Epithelial cell of proximal tubule (primary cell): ENCODE measurements at places on chromosomes 3 and 15. TPM values are rescaled to one million over a fixed set of nuclear protein-coding genes. Genes with fewer than 3 reads are reported as not detected.

DNA sequence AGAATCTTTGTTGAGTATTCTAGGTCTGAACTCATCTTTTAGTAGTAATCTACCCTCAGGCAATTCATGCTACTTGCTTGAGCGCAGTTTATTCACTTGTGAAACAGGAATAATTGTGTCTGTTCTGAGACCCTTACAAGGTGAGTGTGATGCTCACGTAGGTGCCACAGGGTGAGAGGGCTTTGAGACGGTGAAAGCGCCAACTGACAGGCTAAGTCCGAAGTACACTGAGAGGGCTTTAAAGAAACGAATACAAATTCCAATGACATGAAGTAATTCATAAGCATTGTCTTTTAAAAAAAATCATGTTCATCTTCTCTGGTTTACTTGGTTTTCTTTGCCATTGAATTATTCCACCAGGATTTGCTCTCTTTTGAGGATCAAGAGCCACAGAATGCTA is 393.7 kb upstream of the RGMA start:
- no peak for DNase-seq

The FGF7 gene
- 0.07 TPM in 1 of 2 replicates, not detected in the other for total RNA-seq

GRCh38 chr3:174532216-174532615 is 326.9 kb upstream of the NAALADL2 start:
- DNase-seq = no peak

DNA sequence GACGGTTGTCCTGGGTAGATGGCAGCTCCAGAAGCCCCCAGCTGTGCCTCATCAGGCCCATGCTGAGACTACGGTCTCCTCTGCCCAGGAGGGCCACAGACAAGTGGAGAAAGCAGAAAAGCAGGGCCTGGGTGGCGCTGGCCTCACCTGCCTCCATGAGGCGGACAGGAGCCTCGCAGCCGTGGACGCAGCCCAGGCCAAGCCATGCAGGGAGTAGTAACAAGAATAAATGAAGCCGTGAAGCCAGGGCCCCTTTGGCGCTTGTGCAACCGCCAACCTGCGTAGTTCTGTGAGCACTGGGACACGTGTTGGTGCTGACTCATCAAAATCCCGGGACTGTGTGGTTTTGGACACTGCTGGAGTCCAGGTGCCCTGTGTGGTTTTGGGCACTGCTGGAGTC is 12.3 kb upstream of the MUC4 start:
- no peak for DNase-seq

DNA sequence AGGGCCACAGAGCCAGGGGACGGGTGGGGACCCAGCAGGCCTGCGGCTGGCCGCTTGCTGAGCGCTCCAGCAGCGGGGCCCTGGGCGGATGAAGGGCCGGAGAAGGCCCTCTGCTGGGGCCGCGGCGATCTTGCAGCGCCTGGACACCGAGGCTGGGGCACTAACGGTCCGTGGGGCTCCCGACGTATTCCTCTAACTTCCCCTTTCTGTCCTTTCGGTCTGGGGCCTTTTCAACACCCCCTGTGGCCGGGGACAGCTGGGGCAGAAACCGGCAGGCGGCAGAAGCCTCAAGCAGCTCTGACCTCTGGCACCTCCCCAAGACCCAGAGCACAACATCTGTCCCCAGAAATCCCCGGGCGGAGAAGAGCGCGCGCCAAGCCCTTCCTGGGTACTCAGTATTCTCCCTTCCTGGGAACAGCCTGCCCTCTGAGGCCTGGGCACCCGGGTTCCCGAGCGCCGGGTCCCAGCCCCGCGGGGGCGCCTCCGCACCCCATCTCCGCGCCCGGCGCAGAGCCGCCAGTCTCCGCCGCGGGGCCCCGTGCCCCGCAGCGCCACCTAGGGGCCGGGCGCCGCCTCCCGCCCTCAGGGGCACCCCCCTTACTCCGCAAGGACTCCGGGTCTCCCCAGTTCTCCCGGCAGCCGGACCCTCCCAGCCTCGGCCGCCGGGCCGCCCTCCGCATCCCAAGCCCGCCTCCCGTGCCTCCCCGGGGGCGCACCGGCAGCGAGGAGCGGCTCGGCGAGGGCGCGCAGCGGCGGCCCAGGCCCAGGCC is 582 bp upstream of the SLCO3A1 start:
- no peak for DNase-seq

The SCAMP5 gene
- 4.7 and 19.5 TPM in 2 replicates for total RNA-seq

The DAZL gene
- not detected in 2 replicates for total RNA-seq

DNA sequence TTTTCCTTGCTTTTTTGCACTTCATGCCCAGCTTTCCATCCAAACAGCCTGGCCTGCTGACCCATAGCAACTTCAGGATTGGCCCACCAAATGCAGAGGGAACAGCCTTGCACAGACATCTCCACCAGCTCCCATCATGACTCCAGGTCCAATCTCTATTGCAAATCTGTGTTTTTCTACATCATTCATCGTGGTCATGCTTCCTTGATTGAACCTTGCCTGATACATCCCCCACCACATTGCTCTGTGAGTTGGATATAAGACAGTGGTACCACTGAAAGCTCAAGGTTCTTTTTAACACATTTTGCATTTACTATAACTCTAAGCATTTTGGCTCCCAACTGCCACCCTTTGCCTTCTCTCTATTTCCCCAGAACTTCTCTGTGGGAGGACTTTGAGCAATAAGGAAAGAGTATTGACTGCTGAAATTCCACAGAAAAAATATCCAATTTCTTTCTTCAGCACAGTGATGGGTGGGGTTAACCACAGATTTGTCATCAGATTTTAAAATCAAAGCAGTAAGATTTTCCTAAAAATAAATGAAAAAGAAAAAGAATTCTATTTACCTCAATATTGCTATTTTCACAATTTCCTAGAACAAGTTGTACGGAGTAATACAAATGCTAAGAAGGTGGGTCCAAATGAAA is 114.6 kb upstream of the GALNT15 start:
- no peak for DNase-seq

- no peak for DNase-seq
Measured at GRCh38 chr15:66753687-66754377, 51.8 kb downstream of the SMAD6 start.

The AGBL1 gene
- total RNA-seq = not detected in 2 replicates

The TLR9 gene
- total RNA-seq = not detected in 2 replicates

The ZNF106 gene
- total RNA-seq = 26.8 and 27.1 TPM in 2 replicates

The NDUFB4 gene
- total RNA-seq = 172 and 229 TPM in 2 replicates

The AGTR1 gene
- total RNA-seq = 0.12 and 0.14 TPM in 2 replicates

The MESP2 gene
- 1.1 and 2.5 TPM in 2 replicates for total RNA-seq

The HRG gene
- total RNA-seq = not detected in 2 replicates

The C3orf22 gene
- not detected in 2 replicates for total RNA-seq

The ACAN gene
- not detected in 2 replicates for total RNA-seq

- DNase-seq = no peak
Measured at GRCh38 chr15:32870240-32871033, 152.6 kb downstream of the GREM1 start.

The TGM4 gene
- total RNA-seq = 0.07 TPM in 1 of 2 replicates, not detected in the other

DNA sequence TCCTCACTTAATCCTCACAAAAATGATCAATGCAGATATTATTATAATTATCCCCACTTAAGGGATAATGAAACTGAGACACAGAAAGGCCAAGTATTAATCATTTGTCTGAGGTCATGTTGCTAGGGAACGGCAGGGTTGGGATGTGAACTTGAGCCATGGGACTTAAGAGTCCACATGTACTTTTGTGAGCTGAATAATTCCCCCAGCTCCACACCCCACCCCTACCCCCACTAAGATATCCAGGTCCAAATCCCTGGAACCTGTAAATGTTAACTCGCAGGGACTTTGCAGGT is 290.5 kb upstream of the GADL1 start:
- no peak for DNase-seq

The COL8A1 gene
- total RNA-seq = 60.5 and 83.7 TPM in 2 replicates

- no peak for DNase-seq
Measured at GRCh38 chr3:52433328-52433995, 11.4 kb downstream of the SEMA3G start.

DNA sequence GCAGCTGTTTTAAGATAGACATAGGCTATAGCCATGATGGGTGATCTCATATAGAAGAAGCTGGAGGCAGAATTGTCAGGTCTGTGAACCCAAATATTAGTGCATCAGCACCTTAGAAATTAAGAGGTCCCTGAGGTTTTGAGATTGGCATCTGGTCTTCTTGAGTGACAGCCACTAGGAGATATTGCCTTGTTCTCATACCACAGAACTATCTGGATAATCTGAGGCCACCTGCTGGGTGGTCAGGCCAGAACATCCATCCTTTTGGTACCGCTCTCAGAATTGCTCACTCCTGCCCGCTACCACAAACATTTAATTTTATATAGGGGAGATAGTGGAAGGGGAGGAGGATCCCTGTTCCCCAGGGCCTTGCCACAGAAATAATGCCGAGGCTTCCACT is 210.6 kb upstream of the ZPLD1 start:
- DNase-seq = no peak

DNA sequence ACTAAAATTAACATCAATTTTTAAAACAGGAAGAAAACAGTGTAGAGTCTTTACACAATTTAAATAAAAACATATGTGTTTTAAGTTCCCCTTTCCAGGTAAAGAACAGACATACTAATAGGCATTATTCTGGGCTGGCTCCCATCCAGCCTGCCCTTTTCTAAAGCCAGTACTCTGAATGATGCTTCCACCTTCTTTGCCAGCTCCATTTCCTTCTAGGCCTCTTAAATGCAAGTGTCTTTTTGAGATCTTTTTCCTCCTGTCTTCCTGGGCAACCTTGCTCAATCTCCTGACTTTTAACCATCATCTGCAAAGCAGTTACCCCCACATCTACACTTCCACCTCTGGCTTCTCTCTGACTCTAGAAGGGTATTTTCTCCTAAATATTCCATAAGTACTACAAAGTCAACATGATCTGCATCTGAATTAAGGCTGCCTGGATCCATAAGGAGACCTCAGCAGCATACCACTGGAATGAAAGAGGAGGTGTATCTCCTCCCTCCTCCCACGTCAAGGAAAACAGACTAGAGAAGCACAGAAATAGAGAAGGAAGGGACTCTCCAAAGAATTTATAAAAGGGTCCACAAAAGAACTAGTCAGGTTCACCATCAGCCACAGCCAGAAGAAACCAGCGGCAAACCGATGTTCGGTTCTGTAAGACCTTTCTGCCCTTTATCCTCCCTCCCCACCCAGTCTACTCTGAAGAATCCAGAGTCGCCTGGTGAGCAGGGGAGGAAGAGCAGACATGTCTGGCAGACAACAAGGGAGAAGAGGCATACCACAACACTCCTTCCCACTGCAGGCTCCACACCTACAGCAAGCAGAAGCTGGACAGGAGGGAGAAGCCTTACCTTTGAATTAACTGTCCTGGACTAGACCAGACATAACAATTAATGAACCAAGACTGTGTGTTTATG is 47.1 kb downstream of the GOLIM4 start:
- DNase-seq = no peak

DNA sequence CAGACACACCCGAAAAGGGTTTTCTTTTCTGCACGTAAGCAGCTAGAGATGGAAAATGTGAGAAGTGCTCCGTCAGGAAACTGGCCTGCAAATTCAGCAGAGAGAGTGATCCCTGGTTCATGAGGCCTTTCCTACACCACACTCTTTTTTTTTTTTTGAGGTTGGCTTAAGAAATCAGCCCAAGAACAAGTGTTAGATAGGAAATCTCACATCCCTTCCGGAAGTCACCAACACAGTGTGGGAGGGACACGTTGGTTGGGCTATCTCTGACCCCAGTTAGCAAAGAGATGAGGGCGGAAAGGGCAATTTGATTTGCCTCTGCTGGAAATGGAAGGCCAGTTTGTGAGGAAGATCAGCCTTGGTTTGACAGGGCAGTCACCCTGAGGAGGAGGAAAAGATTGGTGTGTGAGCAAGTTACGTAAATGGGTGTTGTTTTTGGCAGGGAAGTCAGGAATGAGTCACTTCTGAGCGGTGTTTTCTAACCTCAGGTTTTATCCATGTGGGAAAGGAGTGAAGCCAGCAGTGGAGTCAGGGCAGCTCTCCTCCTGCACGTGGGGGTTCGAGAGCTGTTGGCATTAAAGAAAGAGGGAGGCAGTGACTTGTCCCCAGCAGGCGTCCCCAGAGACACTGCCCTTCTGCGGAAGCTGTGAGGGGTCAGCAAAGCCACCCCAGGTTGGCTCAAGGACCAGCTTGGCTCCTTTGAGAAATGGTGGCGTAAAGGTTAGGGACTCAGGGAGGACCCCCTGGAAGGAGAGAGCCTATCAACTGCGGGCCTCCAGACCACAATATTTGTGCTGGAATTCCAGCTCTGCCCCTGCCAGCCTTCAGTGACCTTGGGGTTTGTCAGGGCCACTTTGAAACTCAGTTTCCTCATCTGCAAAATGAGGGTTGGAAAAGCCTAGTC is 237.6 kb upstream of the BHLHE40 start:
- peak; percentile 96 for DNase-seq

The GOLGA8S gene
- not detected in 2 replicates for total RNA-seq

- DNase-seq = no peak
Measured at GRCh38 chr15:99212406-99212805, 37.0 kb downstream of the TTC23 start.

- DNase-seq = peak; percentile 80
Measured at GRCh38 chr3:168096210-168096652, 507 bp upstream of the GOLIM4 start.

- DNase-seq = no peak
Measured at GRCh38 chr15:62912808-62913207, 129.7 kb upstream of the TPM1 start.

GRCh38 chr3:186798239-186798874 is 7.9 kb downstream of the RFC4 start:
- no peak for DNase-seq

- DNase-seq = no peak
Measured at GRCh38 chr3:71580636-71581456, 2.7 kb downstream of the FOXP1 start.

DNA sequence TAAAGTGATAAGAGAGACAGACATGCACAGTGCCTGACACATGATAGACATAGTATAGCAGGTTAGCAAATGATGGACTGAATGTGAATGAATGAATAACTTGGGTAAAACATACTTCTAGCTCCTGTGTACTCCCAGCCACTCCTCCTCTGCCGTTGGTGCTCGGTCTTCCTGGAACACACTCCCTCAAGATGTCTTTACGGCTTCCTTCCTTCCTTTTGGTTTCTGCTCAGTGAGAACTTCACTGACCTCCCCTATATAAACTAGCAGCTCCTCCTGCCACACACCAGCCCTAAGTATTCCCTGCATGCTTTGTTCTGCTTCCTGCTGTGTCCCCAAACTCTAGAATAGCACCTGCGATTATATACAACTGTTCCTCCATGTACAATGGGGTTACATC is 50.2 kb downstream of the RAD54L2 start:
- DNase-seq = no peak

The CLDND1 gene
- total RNA-seq = 107 and 167 TPM in 2 replicates

The WDR49 gene
- not detected in 2 replicates for total RNA-seq

DNA sequence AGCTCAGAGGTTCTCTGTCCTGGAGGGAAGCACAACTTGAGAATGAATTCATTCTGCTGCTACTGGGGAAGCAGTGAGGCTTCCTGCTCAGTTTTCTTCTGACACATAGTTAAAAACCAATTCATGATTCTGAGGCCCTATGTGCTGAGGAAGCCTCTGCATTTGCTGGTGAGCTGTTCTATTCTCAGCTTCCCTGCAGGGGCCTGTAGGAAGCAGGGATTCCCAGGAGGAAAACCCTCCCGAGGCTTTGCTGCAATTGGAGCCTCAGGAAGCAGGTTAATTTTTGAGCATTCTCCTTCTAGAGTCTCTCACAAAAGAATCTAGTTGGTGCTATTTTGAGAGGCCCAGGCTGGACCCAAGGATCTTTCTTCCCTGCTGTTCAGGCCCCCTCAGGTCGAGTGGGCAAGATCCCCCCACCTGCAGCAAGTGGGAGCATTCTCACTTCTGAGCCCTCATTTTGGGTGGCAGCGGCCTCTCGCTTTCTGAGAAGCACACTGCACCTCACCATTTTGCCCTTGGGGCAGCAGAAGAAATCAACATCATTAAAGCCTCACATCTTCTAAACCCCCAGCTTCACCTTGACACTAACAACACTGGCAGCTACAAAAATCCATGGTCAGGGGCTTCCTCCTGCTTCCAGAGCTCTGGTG is 197.5 kb upstream of the TSC22D2 start:
- no peak for DNase-seq

The GOLGA6B gene
- 0.35 TPM in 1 of 2 replicates, not detected in the other for total RNA-seq

GRCh38 chr3:117790235-117790987 is 1080.8 kb downstream of the TUSC7 start:
- DNase-seq = no peak
